MG63 (cell line): ENCODE measurements at places on chromosomes 13 and 19. TPM values are rescaled to one million over a fixed set of nuclear protein-coding genes. Genes with fewer than 3 reads are reported as not detected.

The FPR2 gene
- total RNA-seq, result not detected in 2 replicates

The EPSTI1 gene
- 2.9 and 5.7 TPM in 2 replicates for total RNA-seq

The ZNF420 gene
- 2.9 and 6.0 TPM in 2 replicates for total RNA-seq

The GSX1 gene
- not detected in 2 replicates for total RNA-seq

The NPAS1 gene
- 0.33 TPM in 1 of 2 replicates, not detected in the other for total RNA-seq

The CNFN gene
- not detected in 2 replicates for total RNA-seq

The WIZ gene
- 18.0 and 24.3 TPM in 2 replicates for total RNA-seq

The APC2 gene
- total RNA-seq, result 0.59 and 2.0 TPM in 2 replicates

The KLF12 gene
- 1.7 and 12.8 TPM in 2 replicates for total RNA-seq

The CYP4F12 gene
- total RNA-seq, result not detected in 2 replicates

The ZNF763 gene
- 0.22 and 0.40 TPM in 2 replicates for total RNA-seq

The LILRA1 gene
- not detected in 2 replicates for total RNA-seq

The SLC10A2 gene
- not detected in 2 replicates for total RNA-seq

The PSG6 gene
- not detected in 2 replicates for total RNA-seq

The IL4I1 gene
- total RNA-seq, result 3.6 TPM in 1 of 2 replicates, not detected in the other

The ZNF490 gene
- total RNA-seq, result 4.3 and 5.4 TPM in 2 replicates

The PRR36 gene
- not detected in 2 replicates for total RNA-seq

The EVI5L gene
- total RNA-seq, result 21.4 and 31.0 TPM in 2 replicates

The WDR87 gene
- not detected in 2 replicates for total RNA-seq

The CDKN2D gene
- 24.9 and 43.3 TPM in 2 replicates for total RNA-seq

The FGF22 gene
- total RNA-seq, result not detected in 2 replicates

The LILRA2 gene
- total RNA-seq, result not detected in 2 replicates

The KLK15 gene
- not detected in 2 replicates for total RNA-seq

The MIA gene
- not detected in 2 replicates for total RNA-seq

The POLR1G gene
- total RNA-seq, result 27.1 and 44.0 TPM in 2 replicates

The IGFL2 gene
- not detected in 2 replicates for total RNA-seq

The TNFRSF19 gene
- 0.27 and 1.3 TPM in 2 replicates for total RNA-seq

The CDX2 gene
- 0.07 TPM in 1 of 2 replicates, not detected in the other for total RNA-seq

The RELB gene
- 8.5 and 16.8 TPM in 2 replicates for total RNA-seq

The NLRP5 gene
- total RNA-seq, result not detected in 2 replicates

The SSBP4 gene
- 187 and 203 TPM in 2 replicates for total RNA-seq

The CD37 gene
- not detected in 2 replicates for total RNA-seq

The SPRED3 gene
- 0.49 and 4.5 TPM in 2 replicates for total RNA-seq

The PEG3 gene
- not detected in 2 replicates for total RNA-seq

The C3 gene
- total RNA-seq, result 2.2 and 7.5 TPM in 2 replicates

The DDX39A gene
- 227 and 342 TPM in 2 replicates for total RNA-seq

The ZNF8 gene
- 1.5 and 3.0 TPM in 2 replicates for total RNA-seq

The KANK3 gene
- 0.20 TPM in 1 of 2 replicates, not detected in the other for total RNA-seq

The MBNL2 gene
- total RNA-seq, result 28.6 and 37.7 TPM in 2 replicates

The ZNF728 gene
- not detected in 2 replicates for total RNA-seq

The ZNF835 gene
- total RNA-seq, result not detected in 2 replicates

The CNN1 gene
- 0.46 TPM in 1 of 2 replicates, not detected in the other for total RNA-seq

The C19orf81 gene
- total RNA-seq, result 0.33 TPM in 1 of 2 replicates, not detected in the other
